ENCODE measurements at places on chromosomes 5 and 9.

GRCh38 chr5:147156012-147156411 lies 78.8 kb upstream of the STK32A start:
- DNase-seq, result no peak

DNA sequence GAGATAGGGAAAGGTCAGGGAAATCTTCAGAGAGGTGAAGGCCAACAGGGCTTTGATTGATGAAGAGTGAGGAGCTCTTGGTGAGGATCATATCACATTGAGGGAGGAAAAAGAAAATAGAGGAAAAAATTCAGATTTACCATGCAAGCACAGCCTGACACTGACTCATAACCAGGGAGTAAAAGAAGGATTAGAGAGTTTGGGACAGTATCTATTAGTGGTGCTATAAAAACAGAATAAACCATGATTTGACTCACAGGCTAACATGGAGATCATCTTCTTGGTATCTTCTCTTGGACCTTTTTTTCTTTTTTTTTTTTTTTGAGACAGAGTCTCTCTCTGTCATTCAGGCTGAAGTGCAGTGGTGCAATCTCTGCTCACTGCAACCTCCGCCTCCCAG lies 44.4 kb downstream of the MUSK start:
- DNase-seq, result no peak

DNA sequence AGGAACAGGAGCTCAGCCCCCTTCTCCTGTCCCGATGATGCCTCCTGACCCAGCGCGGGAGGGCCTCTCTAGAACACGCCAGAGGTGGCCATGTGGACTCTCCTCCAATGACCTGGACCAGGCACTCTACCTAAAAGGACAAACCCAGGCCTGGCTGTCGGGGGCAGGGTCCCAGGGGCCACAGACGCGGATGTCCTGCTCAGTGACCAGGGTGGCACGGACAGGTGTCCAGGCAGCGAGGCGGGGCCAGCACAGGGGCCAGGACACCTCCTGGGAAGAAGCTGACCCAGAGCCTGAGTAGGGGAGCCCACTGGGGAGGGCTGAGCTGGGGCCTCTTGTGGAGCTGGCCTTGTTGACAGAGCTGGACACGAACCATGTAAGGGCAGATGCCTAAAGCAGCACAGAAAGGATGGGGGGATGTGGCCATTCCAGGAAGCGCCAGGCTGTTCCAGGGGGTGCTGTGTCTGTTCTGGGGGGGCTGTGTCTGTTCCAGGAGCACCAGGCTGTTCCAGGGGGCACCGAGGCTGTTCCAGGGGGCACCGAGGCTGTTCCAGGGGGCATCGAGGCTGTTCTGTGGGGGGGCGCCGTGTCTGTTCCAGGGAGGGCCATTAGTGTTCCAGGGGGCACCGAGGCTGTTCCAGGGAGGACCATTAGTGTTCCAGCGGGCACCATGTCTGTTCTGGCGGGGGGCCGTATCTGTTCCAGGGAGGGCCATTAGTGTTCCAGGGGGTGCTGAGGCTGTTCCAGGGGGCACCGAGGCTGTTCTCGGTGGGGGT lies 30.5 kb downstream of the EXD3 start:
- DNase-seq, result no peak

DNA sequence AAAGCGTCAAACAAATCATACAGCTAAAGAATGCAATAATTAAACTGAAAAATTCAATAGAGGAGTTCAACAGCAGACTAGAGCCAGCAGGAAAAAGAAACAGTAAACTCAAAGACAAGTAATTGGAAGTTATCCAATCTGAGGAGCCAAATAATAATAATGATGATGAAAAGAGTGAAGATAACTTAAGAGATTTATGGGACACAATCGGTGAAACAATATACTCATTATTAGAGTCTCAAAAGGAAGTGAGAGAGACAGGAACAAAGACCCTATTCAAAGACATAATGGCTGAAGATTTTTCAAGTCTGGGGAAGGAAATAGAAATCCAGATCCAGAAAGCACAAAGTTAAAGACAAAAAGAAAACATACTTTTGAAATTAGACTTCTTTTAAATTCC lies 263.9 kb upstream of the NR4A3 start:
- DNase-seq, result no peak

DNA sequence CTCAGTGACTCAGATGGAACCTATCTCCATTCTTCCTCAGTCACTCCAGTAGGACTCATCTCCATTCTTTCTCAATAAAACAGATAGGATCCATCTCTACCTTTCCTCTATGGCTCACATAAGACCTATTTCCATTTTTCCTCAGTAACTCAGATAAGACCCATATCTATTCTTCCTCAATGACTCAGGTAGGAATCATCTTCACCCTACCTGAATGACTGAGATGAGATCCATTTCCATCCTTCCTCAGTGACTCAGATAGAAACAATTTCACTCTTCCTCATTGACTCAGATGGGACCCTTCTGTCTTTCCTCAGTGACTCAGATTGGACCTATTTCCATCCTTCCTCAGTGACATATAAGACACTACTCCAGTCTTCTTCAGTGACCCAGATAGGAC lies 165.1 kb downstream of the FBXO4 start:
- no peak for DNase-seq

GRCh38 chr5:73655521-73656160 lies 29.6 kb downstream of the ARHGEF28 start:
- DNase-seq, result no peak

- DNase-seq, result no peak
Measured at GRCh38 chr9:11457825-11458790, 845.3 kb upstream of the PTPRD start.

DNA sequence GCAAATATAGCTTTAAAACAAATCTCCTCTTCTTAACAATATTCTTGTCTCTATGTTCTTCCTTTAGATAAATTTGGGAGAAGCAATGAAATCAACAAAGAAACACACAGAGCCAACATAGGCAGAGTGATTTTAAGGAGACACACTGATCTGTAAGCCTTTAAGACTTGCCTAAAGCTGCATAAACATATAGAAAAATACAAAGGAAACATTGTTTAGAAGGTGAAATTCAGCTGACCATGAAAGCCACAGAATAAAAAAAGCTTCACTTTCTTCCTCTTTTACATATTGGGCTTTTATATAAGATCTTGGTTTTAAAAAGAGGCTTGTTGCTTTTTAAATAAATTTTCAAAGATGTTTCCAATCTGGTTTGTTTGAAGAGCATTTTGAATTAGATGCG lies 1277.5 kb downstream of the EFNA5 start:
- DNase-seq, result no peak

- no peak for DNase-seq
Measured at GRCh38 chr5:88398316-88398715, 129.7 kb upstream of the TMEM161B start.

- DNase-seq, result no peak
Measured at GRCh38 chr5:54296386-54296785, 14.0 kb downstream of the ARL15 start.

DNA sequence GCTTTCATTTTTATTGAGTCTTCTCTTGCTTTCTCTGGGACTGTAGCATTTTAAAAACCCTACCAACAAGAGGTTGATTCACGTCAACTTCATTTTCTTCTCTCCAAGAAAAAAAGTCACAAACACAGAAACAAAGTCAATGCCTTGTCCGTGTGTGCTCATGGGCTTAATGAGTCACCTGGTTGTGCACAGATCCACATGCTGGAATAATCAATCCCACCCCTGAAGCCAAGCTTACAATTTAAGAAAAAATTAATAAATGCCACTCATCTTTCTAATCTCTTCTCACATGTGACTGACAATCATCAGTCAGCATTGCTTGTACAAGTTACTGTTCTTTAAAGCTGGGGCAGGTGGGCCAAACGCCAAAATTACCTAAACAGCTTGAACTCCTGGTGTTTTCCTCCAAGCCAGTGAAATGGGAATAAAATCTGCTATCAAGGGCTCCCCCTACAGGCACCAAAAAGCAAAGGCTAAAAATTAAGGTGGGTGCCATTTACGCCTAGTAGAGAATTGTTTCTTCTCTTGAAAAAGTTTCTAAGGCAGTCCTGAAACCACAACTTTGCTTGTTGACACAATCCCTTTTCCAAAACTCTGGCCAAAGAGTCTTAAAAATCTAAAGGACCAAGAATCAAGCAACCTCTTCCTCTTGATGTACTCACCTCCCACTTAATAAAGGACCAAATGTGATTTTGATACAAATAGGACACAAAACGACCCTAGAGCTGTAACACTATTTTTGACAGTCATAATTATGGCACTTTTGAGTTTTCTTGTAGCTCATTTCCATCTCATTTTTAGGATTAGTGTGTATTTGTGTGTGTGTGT lies 21.3 kb downstream of the TRMO start:
- DNase-seq, result no peak

- no peak for DNase-seq
Measured at GRCh38 chr5:17696627-17697026, 62.4 kb downstream of the TAF11L14 start.

- no peak for DNase-seq
Measured at GRCh38 chr5:109697339-109697738, 7.6 kb downstream of the MAN2A1 start.

DNA sequence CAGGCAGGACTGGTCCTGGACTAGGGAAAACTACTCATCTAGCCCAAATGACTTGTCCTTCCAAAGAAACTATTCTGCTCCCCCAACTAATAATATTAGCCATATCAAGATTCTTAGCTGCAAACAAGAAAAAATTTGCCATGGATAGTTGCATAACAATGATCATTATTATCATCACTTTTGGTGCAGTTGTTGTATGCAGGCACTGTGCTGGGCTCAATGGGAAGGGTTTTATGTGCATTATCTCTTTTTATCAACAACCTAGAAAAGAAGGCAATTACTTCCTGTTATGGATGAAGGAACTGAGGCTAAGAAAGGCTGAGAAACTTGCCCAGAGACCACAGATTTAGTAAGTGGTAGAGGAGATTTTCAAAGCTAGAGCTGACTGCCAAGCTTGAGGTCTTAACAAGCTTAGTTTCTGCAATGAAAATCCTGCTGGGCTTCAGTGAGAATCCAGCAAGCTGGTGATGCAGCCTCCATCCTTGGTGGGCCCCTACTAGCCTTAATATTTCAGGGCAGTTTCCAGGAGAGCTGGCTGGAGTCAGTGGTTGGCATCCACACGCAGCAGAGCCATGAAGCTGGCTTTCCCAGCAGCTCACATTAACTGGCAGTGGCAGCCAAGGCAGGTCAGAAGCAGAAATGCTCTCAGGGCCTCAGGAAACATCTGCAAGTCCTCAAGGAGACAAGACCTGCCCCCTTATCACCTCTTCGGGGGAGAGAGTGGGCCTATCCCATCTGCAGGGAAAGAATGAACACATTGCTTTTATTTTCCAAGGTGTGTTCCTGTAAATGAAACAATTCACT lies 20.5 kb upstream of the MEGF9 start:
- DNase-seq, result no peak

GRCh38 chr9:86387376-86387775 lies 33.2 kb upstream of the TUT7 start:
- no peak for DNase-seq

DNA sequence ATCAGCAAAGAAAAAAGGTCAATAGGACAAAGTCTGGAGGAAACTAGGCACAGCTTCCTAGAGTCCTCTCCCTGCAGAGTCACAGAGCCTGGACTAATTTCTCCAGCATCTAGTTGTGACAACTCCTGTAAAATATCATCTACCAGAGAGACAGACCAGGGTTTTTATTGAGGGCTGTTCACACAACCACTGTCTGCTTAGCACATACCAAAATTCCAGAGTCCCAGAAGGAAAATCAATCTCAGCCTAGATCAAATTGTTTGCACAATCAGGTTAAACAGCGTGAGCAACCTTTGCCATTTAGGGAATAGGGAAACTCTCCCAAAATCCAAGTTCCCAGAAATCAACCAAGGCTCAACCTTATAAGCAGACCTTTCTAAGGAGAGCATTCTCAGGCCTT lies 190.3 kb downstream of the SYK start:
- no peak for DNase-seq

DNA sequence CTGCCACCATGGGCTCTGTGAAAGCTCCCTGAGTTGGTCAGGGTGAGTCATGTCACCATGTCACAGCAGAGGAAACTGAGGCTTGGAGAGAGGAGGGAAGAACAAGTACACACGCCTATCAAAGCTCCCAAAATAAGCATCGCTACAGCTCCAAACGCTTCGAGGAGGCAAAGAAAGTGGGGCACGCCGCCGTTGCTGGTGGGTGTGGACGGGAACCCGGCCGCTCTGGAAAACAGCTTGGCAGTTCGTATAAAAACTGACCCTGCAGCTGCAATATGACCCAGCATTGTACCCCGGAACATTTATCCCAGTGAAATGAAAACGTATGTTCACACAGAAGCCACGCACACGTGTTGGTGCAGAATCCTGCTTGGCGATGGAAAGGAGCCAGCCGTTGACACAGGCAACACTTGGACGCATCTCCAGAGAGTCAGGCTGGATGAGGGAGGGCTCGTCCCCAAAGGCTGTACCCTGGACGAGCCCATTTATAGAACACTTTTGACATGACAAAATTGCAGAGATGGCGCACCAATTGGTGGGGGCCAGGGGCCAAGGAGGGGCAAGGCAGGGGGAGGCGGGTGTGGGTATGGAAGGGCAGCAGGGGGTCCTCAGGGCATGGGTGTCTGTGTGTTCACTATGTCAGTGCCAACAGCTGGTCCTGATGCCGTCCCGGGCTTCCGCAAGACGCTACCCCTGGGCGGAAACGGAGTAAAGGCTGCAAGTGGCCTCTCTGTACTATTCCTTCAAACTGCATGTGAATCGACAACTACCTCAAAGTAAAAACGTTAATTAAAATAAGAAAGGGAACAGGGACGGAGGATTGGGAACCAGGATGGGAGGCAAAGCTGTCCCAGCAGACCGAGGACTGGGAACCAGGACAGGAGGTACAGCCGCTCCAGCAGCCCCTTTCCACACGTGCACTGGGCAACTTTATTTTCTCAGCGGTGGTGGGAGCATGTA lies 173.0 kb downstream of the OLFM1 start:
- no peak for DNase-seq

GRCh38 chr9:32427111-32427873 lies 42.8 kb downstream of the ACO1 start:
- no peak for DNase-seq

DNA sequence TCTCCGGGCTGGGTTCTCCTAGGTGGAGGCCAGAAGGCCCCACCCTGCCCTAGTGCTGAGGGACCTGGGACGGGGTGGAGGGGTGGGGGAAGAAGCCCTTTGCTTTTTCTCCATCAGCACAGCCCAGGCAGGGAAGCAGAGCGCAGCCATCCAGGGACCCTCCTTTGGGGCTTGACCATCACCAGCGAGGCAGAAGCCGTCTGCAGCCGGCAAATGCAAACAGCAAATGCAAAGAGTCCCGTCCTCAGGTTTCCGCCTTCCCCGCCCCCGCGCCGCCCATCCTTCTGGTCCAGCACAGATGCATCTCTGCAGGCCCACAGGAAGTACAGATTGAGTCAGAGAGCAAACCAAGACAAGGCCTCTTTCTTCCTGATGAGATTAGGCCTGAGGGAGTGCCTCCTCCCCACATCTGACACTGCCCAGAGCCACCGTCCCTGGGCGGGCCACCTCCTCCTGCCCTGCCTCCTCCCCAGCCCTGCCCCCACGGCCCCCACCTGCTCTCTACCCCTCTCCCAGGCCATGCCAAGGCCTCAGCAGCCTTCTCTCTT lies 23.4 kb downstream of the CORO2A start:
- DNase-seq, result peak; percentile 29
